Osteoblast (primary cell): ENCODE measurements at places on chromosomes 6 and 20. TPM values are rescaled to one million over a fixed set of nuclear protein-coding genes. Genes with fewer than 3 reads are reported as not detected.

The FAM209A gene
- under 0.01 TPM in 1 of 2 replicates, not detected in the other for total RNA-seq

The RIPOR2 gene
- total RNA-seq, result 1.4 and 2.1 TPM in 2 replicates

The BANF2 gene
- not detected in 2 replicates for total RNA-seq

The SLA2 gene
- total RNA-seq, result under 0.01 and 0.36 TPM in 2 replicates

The SLC17A3 gene
- not detected in 2 replicates for total RNA-seq

The TRIM40 gene
- not detected in 2 replicates for total RNA-seq
